ENCODE measurements at places on chromosomes 11 and 22. TPM values are rescaled to one million over a fixed set of nuclear protein-coding genes. Genes with fewer than 3 reads are reported as not detected.

GRCh38 chr22:30253205-30253852 lies 6.8 kb upstream of the LIF start:
- peak overlapping the region; percentile 49 for H3K4me3 ChIP-seq
- H3K36me3 ChIP-seq, result no peaks in the 10 kb centered on the region
- H3K4me1 ChIP-seq, result peaks cover 20% of the 10 kb centered on the region
- peak overlapping the region; percentile 35 for H3K27ac ChIP-seq
- peaks cover 3% of the 10 kb centered on the region for H3K27me3 ChIP-seq

OR51B4 gene
- not detected for total RNA-seq

DNA sequence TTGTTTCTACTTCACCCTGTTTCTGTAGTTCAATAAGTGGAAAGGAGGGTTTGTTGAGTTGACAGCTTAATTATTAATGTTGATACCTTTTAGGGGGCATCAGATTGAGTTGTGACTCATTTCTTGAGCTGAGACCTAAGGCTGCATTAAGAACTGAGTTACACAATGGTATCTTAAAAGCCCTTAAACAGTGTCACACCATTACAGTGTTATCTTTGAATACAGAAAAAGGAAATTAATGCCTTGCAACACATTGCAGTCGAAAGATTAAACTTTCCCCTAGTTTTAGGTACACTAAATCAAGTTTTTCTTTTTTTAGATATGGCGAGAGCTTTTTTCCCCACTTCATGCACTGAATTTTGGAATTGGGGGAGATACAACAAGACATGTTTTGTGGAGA lies 16.7 kb downstream of the PAFAH1B2 start:
- DNase-seq, result no peak
- H3K36me3 ChIP-seq, result peaks cover 22% of the 10 kb centered on the region
- no peak overlapping the region for H3K27ac ChIP-seq
- no peaks in the 10 kb centered on the region for H3K27me3 ChIP-seq

DNA sequence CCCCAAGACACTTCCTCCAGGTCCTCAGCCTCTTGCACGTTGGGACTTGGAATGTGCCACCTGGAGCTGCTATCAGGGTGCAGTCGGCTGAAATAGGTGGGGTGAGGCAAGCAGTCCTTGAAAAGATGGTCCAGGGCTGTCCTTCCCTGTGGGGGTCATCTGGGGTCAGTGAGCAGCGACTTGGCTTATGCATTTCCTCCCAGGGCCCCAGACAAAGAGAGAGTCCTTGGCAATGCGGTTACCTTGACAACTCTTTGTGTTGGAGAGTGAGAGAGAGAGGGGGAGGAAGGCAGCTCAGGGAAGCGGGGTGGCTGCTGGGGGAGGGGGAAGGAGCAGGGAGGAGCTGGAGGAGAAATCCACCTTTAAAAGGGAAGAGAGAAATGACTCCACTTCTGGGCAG lies 93.8 kb downstream of the MIAT start:
- H3K4me3 ChIP-seq, result no peak overlapping the region
- H3K27ac ChIP-seq, result peak overlapping the region; percentile 50
- H3K4me1 ChIP-seq, result peaks cover 10% of the 10 kb centered on the region
- H3K27me3 ChIP-seq, result no peaks in the 10 kb centered on the region
- no peak for DNase-seq
- H3K36me3 ChIP-seq, result no peaks in the 10 kb centered on the region

- no peak overlapping the region for H3K27ac ChIP-seq
- H3K4me1 ChIP-seq, result no peaks in the 10 kb centered on the region
- H3K4me3 ChIP-seq, result no peak overlapping the region
- H3K36me3 ChIP-seq, result no peaks in the 10 kb centered on the region
- peaks cover under 1% of the 10 kb centered on the region for H3K27me3 ChIP-seq
Measured at GRCh38 chr22:47625531-47626427, 863.3 kb downstream of the TBC1D22A start.

DNA sequence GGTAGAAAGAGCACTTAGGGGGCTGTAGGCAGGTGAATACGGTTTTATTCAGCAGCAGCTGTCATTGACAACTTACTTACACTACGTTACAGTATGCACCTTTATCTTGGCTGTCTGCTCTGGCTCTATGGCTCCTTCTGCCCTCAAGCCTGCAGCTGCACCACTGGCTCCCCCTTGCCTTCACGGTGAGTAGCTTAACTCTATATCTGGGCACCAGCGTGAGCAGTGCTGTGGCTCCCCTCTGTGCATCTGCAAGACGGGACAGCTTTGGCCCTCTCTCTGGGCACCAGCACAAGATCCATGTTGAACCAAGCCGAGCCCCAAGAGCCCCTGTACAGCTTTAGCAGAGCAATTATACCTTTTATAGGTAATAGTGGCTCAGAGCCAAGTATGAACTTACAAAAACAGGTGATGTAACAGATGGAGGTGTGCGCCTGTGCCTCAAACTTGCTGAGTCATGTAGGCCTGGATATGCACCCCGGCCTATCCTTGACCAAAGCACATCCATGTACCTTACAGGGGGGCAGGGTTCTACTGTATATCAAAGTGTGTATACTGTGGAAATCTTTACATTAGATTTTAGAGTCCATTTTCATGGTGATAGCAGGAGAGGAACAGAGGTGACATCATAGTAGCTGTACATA lies 96.9 kb upstream of the CTSC start:
- no peaks in the 10 kb centered on the region for H3K36me3 ChIP-seq
- H3K27me3 ChIP-seq, result no peaks in the 10 kb centered on the region
- no peaks in the 10 kb centered on the region for H3K4me1 ChIP-seq
- no peak for DNase-seq
- no peak overlapping the region for H3K27ac ChIP-seq
- H3K4me3 ChIP-seq, result no peak overlapping the region

DNA sequence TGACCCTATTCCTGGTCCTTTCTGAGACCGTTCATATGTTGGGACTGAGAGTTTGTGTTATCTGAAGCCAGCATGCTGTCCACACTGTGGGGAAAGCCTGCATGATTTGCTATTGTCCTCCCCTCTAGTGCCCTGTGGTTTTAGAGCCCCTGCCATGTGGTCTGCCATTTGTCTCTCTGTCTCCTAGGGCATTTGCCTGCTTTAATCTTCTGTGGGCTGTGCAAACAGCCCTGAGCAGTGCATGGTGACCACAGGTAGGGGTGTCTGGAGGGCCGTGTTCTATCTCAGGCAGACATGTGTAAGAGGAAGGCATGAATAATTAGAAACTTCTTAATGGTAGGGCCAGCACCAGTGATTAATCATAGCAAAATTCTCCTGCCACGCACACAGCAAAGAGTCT lies 23.0 kb downstream of the AMPD3 start:
- H3K27me3 ChIP-seq, result no peaks in the 10 kb centered on the region
- no peaks in the 10 kb centered on the region for H3K36me3 ChIP-seq
- no peak for DNase-seq
- no peak overlapping the region for H3K4me3 ChIP-seq
